ENCODE measurements at places on chromosomes 16 and 17. TPM values are rescaled to one million over a fixed set of nuclear protein-coding genes. Genes with fewer than 3 reads are reported as not detected.

DNA sequence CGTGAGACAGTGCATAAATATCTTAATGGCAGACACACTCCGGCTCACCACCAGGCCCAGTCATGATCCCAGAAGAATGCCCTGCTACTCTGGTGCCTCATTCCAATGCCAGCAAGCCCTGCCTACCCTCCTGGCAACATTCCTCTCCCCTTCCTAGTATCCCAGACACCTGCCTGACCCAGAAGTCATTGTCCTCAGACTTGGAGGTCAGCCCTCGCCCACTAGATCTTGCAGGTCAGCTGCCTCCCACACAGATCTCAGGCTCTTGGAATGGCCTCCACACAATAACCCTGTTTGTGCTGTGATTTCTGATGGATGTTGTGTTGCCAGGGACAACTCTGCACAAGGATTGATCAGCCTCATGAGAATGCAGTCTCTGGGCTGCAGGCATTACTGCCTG, 1.8 kb upstream of the TEX2 start:
- DNase-seq = no peak

The SULT1A2 gene
- polyA plus RNA-seq = 2.3 TPM

- DNase-seq = no peak
Measured at GRCh38 chr17:50763716-50764475, 3.4 kb downstream of the ANKRD40CL start.

DNA sequence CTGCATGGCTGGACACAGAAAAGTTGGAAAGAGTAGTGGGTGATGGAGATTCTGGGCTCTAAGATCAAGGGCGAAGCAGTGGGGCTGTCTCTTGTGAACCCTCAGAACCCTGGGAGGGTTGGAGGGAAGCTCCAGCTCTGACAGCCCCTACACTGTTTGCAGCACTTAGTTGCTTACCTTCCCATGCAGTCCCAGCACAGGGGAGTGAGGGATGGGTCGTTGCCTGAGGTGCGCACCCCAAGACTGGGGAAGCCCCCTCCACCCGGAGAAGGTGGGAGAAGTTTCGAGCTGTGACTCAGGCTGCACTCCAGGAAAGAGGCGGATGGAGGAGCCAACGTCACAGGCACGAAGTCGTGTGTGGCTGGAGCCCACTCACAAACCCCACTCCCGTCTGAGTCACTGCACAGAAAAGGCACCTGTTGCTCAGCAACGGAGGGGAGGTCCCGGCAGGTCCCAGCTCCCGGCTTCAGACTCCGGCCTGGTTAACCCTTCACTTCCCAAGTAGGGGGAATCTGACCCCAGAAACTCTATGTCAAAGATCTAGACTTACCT, 60.1 kb downstream of the AIPL1 start:
- DNase-seq = peak; percentile 24

DNA sequence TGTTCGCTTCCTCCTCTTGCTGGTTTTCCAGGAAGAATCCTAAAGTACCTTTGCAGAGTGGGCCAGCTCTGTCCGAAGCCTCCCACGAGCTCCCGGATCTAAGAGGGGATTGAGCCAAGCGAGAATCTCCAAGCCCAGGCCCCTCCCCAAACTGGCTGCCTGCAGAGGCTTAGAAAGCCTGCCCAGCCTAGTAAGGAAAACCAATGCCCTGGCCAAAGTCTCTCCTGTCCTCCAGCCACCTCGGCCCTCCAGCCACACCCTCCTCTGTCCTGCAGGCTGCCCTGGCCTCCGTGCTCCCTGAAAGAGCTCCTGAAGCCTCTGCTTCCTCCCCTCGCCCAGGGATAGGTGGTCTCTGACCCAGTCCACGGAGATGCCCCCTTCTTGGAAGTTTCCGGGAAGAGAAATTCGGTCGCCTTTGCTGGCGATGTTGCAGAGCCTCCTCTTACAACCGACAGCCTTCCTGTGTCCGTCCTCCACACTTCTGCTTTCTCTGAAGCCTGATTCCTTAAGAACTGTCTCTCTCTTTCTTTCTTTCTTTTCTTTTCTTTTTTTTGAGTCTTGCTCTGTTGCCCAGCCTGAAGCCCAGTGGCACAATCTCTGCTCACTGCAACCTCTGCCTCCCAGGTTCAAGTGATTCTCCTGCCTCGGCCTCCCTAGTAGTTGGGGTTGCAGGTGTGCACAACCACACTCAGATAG, 54.9 kb upstream of the TOB1 start:
- no peak for DNase-seq

GRCh38 chr17:69828087-69828486, 246.9 kb upstream of the KCNJ16 start:
- no peak for DNase-seq

DNA sequence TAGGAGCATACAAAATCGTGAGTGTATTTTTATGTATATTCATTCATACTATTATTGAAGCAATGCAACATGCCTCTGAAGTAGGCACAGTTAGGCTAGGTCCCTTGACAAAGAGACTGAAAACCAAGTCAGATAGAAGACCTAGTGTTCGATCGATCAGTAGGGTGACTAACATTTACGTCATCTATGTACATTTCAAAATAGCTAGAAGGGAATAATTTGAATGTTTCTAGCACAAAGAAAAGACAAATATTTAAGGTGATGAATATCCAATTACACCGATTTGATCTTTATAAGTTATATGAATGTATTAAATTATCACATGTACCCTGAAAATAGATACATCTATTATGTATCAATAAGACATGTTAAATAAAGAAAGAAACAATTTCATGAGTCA, 610.1 kb downstream of the TOX3 start:
- DNase-seq = no peak

DNA sequence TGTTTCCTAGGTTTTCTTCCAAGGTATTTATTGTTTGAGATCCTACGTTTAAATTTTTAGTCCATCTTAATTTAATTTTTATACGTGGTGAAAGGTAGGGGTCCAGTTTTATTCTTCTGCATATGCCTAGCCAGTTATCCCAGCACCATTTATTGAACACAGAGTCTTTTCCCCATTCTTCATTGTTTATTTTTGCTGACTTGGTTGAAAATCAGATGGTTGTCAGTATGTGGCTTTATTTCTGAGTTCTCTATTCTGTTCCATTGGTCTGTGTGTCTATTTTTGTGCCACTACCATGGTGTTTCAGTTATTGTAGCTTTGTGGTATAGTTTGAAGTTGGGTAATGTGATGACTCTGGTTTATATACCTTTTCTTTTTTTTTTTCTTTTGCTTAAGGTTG, 753.0 kb upstream of the GOT2 start:
- no peak for DNase-seq

DNA sequence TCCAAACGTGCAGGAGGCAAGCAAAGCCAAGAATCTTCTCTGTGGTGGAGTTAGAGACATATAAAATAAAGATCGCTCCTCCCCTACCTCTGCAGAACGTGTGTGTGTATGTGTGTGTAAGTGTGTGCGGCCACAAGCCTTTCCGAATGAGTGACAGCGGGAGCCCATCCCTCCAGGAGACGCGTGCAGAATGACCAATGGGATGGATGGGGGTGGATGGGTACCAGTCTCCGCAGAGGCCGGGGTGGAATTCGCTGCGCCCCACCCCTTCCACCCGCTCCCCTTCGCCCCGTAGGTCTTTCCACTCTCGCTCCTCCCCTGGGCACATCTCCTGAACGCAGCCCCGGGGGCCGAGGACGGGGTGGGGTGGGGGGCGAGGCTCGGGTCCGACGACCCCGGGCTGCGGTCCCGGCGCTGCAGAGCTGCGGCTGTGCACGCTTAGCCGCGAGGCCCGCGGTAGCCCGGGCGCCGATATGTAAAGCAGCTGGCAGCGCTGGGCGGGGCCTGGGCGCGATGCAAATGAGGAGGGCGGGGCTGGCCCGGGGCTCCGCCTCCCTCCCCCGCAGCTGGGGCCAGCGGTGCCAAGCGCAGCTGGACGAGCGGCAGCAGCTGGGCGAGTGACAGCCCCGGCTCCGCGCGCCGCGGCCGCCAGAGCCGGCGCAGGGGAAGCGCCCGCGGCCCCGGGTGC, at the start of gene PRKCB:
TSS of gene PRKCB (plus strand) at position 594 of the 688 bp plus-strand sequence.
- peak; percentile 51 for DNase-seq

The C17orf78 gene
- 0.38 TPM for polyA plus RNA-seq

The JPT1 gene
- polyA plus RNA-seq = 85.8 TPM

DNA sequence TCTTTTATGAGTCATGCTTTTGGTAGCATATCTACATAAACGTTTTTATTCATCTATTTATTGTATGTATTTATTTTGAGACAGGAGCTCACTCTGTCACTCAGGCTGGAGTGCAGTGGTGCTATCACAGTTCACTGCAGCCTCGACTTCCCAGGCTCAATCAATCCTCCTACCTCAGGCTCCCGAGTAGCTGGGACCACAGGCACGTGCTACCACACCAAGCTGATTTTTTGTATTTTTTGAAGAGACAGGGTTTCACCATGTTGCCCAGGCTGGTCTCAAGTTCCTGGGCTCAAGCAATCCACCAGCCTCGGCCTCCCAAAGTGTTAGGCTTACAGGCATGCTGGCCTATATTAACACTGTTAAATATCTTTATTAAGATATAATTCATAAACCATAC, 20.4 kb upstream of the IL4R start:
- DNase-seq = no peak

- no peak for DNase-seq
Measured at GRCh38 chr16:53558710-53559109, 55.7 kb upstream of the AKTIP start.

All from left renal cortex interstitium (tissue), 4 donors.